ENCODE measurements at places on chromosomes 1 and 21.
A peak's percentile ranks its signal among the peaks of the same experiment; 100 is the strongest.

- peak; percentile 64 for DNase-seq
Observed at GRCh38 chr21:45367402-45368351, 37.3 kb upstream of the COL18A1 start.

GRCh38 chr1:207051191-207051943 is at the start of gene YOD1:
Gene YOD1 (minus strand): TSS chr1:207051208. CDS start chr1:207051030, 178 bp downstream.
- DNase-seq = no peak

DNA sequence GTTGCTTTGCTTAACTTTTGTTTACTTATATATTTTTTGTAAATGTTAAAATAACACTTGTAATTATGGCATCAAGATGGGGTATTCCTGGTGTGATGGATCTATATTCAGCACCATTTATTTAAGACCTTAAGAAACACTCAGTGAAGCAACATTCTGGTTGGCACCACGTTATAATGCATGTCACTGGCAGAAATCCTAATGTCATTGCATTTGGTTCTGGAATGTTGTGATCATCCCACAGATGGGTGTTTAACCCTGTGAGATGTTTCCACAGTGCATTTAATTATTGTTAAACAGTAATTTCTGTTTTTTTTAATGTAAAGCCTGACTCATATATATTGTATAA is 116.5 kb downstream of the NOS1AP start:
- DNase-seq = no peak

- no peak for DNase-seq
Observed at GRCh38 chr21:43467785-43468184, 40.9 kb upstream of the SIK1 start.

DNA sequence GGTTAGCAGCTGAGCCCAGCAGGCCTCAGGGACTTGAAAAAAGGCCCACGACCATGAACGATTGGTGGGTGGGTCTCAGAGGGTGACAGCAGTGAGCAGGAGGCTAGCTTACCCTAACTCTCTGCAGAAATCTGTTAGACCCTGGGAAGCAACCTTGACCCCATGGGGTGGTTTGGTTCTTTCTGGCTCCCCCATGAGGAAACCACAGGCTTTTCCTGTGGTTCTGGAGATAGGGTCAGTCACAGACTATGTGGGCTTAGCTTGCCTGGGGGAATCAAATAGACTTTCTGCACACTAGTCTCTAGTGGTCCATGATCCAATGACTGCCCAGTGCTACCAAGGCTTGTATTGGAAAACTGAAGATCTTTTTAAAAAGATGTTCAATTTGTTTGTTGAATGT is 118.1 kb downstream of the PLXNA2 start:
- no peak for DNase-seq

- no peak for DNase-seq
Observed at GRCh38 chr1:159964144-159964543, 10.1 kb upstream of the SLAMF9 start.

DNA sequence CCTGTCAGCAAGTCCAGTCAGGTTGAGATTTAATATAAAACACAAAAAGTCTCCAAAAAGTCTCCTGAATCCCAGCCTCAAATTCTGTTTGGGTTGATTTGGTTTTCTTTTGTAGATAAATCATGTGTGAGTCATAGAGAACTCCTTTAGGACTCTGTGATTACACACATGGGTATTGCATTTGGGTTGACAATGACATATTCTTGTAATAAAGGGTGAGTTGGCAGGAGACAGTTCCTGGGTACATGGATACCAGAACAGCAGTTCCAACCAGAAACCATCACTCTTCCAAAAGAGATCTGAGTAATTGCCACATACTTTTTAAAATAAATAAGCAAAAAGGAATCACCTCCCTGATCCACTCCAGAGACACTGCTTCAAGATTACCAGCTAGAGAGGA is 8.9 kb downstream of the CR2 start:
- no peak for DNase-seq

GRCh38 chr1:59494145-59494833 is 197.4 kb downstream of the FGGY start:
- DNase-seq = no peak

DNA sequence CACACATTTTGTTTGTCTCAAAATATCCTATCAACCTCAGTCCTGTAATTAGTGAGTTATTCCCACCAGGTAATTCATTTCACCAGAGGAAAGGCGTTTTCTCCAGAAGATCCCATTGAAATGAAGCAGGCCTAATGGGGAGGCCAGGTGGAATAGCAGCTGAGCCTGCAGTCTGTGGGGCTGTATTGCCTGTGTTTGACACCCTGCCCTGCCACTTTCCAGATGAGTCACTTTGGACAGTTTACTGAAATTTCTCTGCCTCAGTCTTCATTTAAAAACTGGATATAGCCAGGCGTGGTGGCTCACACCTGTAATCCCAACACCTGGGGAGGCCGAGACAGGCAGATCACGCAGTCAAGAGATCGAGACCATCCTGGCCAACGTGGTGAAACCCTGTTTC is 78.1 kb upstream of the PPP2R5A start:
- DNase-seq = no peak

DNA sequence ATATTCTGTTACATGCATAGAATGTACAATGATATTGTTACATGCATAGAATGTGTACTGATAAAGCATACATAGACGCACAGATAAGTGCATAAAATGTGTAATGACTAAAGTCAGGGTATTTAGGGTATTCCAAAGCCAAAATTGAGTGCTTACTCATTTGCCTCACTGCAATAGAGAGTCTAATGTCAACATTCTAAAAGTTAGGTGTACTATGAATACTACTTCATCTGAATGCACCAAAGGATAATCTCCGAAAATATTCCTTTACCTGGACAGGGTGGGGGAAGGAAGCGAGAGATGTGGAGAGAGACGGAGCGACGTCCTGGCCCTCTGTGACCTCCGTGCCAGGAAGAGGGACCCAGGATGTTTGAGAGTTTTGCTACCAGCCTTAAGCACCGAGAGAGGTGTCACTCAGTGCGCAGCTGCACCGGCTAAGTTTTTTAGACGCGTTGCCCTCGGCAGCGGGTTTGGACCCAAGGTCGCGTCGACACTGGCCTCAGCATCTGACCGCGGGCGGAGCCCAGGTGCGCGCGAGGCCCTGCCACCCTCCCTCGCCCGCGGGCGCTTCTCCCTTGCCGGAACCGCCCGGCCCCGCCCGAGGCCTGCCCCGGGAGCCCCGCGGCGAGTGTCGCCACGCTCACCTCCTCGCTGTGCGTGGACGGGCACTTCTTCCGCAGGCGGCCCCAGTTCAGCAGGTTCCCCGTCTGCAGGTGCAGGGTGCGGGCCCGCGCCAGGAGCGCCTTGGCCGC is 660 bp downstream of the GCLM start:
- DNase-seq = no peak

DNA sequence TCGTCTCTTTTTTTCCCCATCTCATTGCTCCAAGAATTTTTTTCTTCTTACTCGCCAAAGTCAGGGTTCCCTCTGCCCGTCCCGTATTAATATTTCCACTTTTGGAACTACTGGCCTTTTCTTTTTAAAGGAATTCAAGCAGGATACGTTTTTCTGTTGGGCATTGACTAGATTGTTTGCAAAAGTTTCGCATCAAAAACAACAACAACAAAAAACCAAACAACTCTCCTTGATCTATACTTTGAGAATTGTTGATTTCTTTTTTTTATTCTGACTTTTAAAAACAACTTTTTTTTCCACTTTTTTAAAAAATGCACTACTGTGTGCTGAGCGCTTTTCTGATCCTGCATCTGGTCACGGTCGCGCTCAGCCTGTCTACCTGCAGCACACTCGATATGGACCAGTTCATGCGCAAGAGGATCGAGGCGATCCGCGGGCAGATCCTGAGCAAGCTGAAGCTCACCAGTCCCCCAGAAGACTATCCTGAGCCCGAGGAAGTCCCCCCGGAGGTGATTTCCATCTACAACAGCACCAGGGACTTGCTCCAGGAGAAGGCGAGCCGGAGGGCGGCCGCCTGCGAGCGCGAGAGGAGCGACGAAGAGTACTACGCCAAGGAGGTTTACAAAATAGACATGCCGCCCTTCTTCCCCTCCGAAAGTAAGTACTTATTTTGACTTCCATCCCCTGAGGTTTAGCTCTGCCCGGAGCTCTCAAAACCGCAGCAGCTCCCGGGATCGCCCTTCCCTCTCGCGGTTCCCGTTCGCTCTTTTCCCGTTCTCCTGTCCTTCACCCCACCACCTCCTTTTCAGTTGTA is 1.5 kb downstream of the TGFB2 start:
- no peak for DNase-seq

DNA sequence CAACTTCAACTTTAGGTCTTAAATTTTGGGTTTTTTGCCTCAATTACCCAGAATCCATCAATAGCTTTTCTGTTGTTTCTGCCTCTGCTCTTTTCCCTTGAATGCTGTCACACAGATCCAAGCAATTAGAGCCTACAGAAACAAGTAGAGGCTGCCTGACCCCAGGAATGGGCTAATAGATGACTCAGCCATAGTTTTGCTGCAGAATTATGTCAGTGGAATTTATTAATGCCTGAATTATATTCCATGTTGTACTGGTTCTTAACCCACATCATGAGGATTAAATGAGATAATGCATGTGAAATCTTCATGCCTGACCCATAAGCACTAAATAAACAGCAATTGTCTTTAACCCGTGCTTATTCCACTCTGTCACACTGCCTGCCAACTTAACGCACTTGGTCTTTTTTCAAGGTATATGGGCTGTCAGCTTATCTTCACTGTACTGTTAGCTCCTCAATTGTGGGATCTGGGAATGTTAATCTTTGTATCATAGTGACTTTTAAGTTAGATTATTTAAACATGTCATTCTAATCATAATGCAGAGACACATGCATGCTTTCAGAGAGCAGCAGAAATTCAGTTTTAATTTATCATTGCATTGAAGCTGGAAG is 213.3 kb downstream of the ROR1 start:
- DNase-seq = no peak

DNA sequence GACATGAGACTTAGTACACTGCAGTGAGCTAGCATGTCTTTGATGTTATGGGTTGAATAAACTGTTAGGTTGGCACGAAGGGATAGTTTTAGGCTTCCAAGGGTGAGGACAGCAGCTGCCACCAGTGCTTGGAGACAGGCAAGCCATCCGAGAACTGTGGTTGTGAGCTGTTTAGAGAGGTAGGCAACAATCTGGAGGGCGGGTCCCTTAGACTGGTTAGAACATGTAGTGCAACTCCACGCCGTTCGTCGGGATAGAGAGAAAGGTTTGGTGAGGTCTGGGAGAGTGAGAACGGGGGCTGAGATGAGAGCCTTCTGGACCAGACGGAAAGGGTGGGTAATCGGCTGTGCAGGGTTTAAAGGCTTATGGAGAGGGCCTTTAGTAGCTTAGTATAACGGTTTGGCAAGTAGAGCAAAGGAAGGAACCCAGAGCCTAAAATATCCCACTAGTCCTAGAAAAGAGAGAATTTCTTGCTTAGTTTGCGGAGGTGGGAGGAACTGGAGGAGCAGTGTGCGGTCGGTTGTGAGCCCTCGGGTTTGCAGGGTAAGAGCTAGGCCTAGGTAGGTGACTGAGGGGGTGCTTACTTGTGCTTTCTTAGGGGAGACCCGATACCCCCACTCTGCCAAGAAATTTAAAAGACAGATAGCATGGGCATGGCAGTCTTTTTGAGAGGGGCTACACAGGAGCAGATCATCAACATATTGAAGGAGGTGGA is 72.8 kb downstream of the CNST start:
- no peak for DNase-seq

- DNase-seq = no peak
Observed at GRCh38 chr1:46689897-46690296, 18.2 kb downstream of the TEX38 start.

- no peak for DNase-seq
Observed at GRCh38 chr21:21076491-21076890, 78.3 kb downstream of the NCAM2 start.

GRCh38 chr1:234515411-234515810 is 36.4 kb upstream of the TARBP1 start:
- no peak for DNase-seq

- no peak for DNase-seq
Observed at GRCh38 chr1:220767312-220768125, 19.2 kb upstream of the MTARC1 start.

GRCh38 chr1:39107341-39108290 is 81.5 kb downstream of the NDUFS5 start:
- DNase-seq = no peak

GRCh38 chr1:55718758-55719671 is 503.9 kb upstream of the USP24 start:
- DNase-seq = no peak

DNA sequence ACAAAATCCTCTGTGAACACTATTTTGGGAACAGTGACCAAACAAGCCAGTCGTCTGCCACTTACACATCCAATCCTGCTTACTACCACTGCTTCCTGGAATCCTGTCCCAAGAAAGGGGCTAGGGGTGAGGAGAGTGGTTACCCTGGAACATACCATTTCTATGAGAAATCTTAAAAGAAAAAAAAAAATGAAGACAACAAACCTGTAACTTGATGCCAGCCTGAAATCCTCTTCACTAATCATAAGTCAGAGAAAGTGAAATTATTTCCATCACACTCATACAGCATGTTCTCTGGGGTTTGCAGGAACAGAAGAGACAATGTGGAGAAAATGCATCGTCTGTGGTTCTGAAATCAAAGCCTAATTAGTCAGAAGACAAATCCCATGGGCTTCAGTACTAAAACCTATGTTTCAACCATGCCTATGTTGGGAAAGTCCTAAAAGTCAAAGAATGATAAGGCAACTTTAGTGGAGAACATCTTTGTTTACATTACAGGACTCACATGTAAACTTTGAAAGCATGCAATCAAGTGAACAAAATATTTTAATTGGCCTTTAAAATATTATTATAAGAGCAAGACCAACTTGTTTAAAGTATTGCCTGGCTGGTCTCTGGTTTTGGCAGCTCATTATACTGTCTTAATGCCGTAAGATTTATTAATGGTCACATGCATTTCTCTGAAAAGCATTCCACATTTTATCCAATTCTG is 220.7 kb downstream of the LTN1 start:
- no peak for DNase-seq

DNA sequence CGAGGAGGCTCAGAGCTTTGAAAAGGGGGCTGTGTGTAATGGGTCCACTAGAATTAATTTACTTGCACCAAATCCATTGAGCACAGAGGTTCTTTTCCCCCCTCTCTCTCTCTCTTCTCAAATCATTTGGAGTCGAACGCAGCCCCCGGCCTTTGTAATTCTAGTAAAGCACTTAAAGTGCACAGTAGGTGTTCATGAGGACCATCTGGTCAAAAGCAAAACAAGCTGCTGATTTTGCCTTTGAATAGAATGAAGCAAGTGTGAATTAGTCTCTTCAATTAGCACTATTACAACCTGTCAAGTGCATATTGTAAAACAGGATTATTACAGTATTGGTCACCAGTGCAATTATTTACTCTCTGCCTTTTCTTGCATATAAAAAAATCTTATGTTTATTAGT is 259.9 kb downstream of the FAF1 start:
- no peak for DNase-seq

DNA sequence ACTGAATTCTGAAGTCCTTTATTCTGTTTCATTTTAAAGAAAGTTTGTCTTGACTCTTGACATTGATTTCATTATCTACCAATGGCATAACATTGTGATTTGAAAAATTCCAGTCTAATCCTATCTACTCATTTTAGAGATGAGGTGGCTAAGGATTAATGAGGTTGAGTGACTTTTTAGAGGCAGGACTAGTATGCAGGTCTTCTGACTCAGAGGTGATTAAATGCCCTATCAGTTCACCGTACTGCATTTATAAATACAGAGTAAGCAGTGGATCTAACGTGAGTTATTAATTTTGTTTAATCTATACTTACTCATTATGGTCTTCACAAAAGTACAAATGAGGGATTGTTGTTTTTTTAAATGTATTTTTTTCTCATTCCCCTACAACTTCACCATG is 277.6 kb downstream of the PTBP2 start:
- DNase-seq = no peak

GRCh38 chr1:51535006-51535592 is 16.0 kb upstream of the EPS15 start:
- DNase-seq = peak; percentile 35

GRCh38 chr1:41954533-41954944 is 35.8 kb upstream of the HIVEP3 start:
- no peak for DNase-seq
